CD4-positive, alpha-beta T cell treated with Interferon alpha-2 for 1 hour (primary cell): ENCODE measurements at places on chromosomes 4 and X.
A peak's percentile ranks its signal among the peaks of the same experiment; 100 is the strongest.

- no peak for DNase-seq
These were observed 116.4 kb downstream of the C4orf51 start for GRCh38 chr4:145796346-145796745.

GRCh38 chr4:5203993-5204310, 152.7 kb downstream of the STK32B start:
- no peak for DNase-seq

- DNase-seq, result no peak
These were observed 38.3 kb upstream of the CBLL2 start for GRCh38 chrX:22234380-22234779.

- no peak for DNase-seq
These were observed 108.1 kb upstream of the STOX2 start for GRCh38 chr4:183797011-183797444.

- peak; percentile 63 for DNase-seq
These were observed 57.9 kb downstream of the CLDN22 start for GRCh38 chr4:183261953-183262775.

- no peak for DNase-seq
These were observed 72.0 kb downstream of the JAKMIP1 start for GRCh38 chr4:6128221-6128850.

- no peak for DNase-seq
These were observed 269.6 kb downstream of the GBA3 start for GRCh38 chr4:22962295-22962694.

DNA sequence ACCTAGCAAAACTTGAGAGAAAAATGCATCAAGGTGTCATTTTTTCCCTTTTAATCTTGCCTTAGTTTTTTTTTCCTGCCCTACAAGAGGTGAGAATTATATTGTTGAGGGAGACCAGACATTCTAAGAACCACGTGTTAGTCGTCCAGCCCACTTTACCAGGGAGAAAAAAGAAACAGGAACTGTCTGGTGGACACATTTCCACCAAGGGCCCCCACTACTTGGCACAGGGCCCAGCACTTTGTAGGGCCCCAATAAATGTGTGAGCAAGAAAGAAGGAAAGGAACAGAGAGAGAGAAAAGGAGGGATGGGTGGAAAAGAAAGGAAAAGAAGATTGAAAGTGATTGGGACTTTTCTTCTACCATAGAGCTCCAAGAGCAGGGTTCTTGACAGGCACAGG, 3.9 kb upstream of the EGFL6 start:
- DNase-seq, result no peak

DNA sequence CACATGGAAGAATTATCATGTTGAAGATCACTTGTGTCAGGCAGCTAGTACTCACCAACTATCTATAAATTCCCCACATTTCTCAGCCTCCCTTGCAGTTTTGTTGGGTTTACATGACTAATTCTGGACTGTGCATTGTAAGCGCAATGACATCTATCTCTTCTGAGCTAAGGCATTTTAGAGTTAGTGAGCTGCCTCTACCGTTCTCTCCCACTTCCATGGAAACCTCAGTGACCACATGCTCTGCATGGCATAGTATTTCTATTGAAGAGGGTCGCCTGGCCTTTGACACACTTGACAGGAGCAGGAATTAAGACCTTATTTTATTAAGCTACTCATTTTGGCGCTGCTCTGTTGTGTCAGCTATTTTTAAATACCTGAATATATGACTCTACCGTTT, 67.5 kb upstream of the NPY2R start:
- no peak for DNase-seq

DNA sequence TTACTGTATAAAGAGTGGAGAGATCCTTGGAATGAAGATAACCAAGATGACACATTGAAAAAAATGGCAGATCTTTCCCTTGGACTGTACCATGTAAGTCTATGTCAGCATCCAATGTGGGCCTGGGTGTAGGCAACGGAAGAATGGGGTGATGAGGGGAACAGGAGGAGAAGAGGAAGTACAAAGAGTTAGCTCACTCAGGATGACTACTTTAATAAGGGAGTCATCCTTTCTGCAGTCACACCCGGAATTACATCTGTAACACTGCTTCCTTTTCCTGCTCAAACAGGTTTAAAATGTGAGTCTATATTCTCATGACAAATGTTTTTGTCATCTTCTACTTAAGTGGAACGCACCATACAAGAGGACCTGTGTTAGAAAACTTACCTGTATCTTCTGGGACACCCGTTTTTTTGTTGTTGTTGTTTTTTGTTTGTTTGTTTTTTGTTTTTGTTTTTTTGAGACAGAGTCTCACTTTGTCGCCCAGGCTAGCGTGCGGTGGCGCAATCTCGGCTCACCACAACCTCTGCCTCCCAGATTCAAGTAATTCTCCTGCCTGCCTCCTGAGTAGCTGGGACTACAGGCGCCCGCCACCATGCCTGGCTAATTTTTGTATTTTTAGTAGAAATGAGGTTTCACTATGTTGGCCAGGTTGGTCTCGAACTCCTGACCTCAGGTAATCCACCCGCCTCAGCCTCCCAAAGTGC, 18.0 kb downstream of the HPSE start:
- no peak for DNase-seq

DNA sequence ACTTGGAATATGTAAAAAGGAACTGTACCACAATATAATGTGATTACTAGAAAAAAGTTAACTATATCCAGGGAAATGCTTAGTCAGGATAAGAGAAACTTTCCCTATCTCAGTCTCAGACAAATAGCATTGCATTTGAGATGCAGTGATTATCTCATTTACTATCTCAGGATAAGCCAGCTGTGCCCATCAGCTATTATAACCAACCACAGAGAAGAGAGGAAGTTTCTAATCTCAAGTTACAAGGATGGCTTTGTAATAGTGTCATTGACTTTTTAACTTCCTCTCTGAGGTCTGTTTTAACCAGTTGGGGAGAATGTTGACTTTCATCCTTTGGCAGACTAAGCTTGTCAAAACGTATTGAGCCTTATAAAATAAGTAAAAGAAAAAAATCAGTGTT, 56.5 kb downstream of the SNX25 start:
- peak; percentile 19 for DNase-seq

- no peak for DNase-seq
These were observed 256.1 kb upstream of the NOCT start for GRCh38 chr4:138759554-138759902.

DNA sequence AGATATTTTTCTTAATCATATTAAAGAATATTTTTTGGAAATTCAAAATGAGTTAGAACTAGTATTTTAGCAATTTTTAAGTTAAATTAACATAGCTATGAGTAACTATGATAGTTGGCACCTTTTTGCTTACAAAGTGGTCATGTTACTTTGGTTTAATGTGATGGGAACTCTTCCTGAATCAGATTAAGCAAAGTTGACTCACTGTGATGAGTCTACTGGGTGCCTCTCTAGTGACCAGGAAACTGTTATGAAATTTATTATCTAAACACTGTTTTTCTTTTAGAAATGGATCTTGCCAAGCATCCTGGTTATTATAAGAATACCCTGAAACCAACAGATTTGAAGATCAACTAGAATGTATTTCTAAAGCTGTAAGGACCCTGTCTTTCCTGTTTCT, 985.8 kb downstream of the TRAM1L1 start:
- DNase-seq, result no peak

GRCh38 chrX:96576368-96576767, 108.3 kb upstream of the DIAPH2 start:
- DNase-seq, result no peak

GRCh38 chr4:105126311-105127169, 20.1 kb upstream of the TET2 start:
- DNase-seq, result no peak

DNA sequence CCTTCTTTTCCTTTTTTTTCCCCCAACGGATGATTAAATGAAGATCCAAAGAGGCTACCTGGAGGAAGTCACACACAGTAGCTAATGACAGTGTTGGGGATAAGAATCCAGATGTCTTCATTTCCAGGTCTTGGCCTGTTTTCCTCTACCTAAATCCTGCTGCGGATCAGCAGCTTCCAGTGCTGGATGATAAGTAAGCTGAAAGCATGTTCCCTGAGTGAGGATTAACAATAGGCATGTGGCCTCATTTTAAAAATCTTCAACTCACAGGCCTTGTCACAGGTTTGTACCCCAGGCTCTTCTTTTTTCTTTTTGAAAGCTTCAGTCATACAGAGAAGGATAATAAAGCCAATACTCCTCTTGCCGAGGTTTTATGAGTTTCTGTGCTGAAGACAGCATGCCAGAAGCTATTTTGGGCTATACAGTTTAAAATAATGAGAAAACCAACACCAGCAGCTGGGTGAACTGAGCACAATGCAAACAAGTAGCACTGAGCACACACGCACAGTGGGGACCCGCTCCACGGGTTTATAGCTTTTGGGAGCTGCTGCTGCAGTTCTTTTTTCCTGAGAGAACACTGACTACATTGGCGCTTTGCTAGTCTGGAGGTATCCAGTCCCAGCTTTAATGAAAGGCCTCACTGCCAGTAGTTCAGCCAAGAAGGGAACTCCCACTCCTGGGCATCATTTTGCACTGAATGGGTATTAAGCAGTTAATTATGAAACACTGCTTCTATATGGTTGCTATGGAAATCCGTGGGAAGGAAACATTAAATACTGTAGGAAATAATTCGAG, 184.2 kb upstream of the CTSO start:
- no peak for DNase-seq

DNA sequence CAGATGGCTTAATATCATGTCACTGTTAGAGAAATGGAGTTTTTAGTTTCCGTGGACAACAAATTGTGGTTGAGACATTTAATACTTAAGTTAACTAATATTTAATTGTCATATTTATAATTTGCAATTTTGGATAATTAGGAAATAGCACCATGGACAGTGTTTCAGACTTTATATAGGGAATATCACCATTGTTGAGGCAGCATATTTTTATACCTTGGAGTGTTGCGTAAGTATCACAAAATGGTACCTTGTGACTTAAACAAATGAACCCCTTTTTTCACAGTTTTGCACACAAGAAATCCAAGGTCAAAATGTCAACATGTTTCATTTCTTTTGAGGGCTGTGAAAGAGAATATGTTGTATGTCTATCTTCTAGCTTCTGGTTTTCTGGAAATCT, 539.9 kb downstream of the TECRL start:
- no peak for DNase-seq

- DNase-seq, result no peak
These were observed 10.1 kb downstream of the SULT1B1 start for GRCh38 chr4:69750346-69750745.

- no peak for DNase-seq
These were observed 1039.9 kb downstream of the GLUD2 start for GRCh38 chrX:122087341-122087740.

DNA sequence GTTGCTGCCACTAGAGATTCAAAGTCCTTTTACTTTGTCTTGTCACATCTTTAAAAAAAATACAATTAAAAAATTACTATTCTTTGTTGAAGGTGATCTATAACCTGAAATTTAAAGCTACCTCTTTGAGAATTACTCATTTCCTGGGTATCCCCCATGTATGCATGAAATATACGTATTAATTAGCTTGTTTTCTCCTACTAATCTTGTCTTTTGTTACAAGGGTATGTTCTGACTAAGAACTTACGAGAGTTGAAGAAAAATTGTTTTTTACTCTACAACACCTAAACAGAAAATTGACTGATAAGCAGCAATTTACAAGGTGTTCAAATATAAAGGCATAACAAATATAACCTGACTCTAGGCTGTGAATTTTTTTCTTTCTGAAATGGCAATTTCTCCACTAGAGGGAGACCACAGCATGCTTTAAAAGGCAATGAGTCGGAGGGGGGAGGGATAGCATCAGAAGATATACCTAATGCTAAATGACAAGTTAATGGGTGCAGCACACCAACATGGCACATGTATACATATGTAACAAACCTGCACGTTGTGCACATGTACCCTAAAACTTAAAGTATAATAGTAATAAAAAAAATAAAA, 249.6 kb downstream of the OPHN1 start:
- no peak for DNase-seq

DNA sequence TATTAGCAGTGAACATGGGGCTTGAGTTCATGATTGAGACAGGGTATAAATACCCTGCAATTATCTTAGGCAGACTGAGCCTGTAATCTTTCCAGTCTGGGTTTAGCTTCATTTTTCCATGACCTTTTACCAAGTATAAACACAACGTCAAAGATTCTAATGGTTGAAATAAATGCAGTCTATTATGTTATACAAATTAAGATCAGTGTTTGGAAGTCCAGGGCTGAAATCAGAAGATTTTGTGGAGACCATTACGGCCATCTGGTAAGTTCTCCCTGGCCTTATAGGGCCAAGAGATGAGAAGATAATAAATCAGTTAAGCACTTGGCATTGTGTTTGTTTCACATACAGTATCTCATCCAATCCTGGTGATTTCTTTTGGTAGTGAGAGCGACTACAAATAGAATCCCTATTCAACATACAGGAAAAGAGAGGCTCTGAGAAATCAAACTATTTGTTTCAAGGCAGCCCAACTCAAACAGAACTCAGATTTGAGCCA, 425.8 kb downstream of the PACRGL start:
- DNase-seq, result no peak

DNA sequence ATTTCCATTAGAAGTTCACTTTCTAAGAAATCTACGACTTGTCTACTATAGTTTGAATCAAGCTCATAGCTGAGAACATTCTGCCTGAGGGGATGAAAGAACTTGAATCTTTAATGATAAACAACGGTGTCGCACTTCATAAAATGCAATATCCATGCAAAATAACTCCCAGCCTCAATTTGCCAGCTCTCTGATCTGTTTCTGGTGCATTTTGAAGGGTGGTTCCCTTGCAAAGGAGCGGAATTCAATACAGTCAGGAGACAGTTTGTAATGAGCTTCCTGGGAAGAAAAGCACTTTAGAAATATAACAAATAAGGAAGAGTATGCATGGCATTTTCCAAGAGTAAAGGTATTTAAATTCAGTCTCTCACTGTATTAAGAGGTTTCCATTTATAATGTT, 80.0 kb downstream of the PCYT1B start:
- DNase-seq, result no peak

DNA sequence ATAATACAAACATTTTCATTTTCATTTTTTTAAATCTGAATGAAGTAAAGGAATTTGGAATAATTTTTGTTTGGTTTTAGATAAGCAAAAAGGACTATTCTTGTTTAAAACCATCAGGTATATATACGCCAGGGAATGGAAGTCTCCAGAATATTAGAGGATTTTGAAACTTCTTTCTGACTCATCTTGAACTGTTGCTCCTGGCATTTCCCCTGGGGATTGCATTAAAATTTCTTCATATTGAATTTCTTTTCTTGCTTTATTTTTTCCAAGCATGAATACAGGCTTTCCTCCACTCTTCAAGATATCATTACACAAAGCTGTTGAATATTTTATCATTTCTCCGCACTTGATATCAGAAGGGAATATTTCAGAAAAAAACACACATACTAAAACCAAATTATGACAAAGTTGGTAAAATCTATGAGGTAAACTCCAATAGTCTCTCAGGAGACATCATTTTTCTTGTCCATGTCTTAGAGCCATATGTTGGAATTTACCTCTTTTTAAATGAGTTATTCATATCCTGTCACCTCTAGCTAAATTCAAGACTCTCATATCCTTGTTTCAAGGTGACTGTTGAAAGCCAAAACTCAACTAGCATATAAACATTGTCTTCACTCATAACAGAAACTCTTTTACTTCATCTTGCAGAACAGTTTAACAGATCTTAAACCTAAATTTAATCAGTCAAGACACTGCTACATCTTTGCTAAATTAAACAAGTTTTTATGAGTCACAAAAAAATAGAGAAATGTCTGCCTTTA, 20.7 kb upstream of the CSN1S1 start:
- no peak for DNase-seq

GRCh38 chr4:186351668-186352194, 85.7 kb downstream of the F11 start:
- DNase-seq, result no peak

- no peak for DNase-seq
These were observed 11.1 kb upstream of the CC2D2A start for GRCh38 chr4:15458616-15459015.
